Hepatocyte (in vitro differentiated cells): ENCODE measurements at places on chromosomes 5 and 9.

GRCh38 chr5:68223904-68224303 is 8.3 kb downstream of the PIK3R1 start:
- DNase-seq, result no peak

DNA sequence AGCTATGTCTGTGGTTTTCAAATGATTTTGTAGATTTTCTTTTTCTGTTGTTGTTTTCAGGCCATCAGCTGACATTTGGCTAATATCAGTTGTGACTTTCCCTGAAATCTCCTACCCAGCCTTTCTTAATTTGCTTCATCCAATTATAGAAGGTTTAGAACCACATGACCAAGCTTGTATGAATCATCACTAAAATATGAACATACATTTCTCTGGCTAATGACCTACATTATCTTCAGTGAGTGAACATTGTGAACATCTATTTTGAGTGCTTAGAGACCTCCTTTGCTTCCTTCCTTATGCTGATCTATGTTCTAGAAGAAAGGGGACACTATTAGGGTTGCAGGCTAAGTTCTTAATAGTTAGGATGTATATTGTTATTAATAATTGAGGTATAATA is 532.5 kb downstream of the RAB3C start:
- no peak for DNase-seq

DNA sequence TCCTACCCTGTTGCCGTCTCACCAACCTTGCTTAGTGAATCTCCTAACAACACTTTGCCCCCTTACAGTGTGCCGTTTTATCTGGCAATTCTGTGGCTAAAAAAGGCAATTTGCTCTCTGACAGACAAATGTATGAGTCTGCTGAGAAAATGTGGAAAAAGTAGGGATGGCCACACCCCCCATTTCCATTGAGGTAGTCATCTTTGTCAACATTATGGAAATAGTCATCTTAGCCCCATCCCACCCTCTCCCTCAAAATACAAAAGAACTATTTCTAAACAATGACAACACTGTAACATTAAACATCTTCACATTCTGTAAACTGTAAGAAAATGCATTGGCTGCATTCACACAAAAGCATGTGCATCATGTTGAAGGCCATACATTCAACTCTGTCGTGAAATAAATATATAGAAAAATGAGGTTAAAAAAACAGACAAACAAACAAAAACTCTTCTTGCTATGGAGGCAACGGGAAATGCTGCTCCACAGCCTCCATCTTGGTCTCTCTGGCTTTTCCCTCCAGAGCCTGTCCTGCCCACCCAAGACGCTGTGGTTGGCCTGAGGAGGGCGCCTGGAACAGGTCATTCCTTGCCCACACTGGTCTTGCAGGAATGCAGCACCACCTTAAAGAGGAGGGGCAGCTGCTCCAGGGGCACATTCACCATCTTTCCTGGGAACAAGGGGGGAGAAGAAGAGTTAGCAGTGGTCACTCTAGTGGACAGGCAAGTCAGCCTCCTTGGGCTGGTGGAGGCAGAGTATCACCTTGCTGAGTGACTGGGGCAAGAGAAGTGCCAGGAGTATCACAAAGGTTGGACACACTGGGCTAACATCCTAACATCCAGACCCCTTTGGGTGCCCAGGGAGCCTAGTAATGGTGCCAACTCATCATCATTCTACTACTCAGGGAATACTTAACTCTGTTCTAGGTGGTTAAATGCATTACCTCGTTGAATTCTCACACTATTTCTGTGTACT is 15.2 kb upstream of the NR5A1 start:
- DNase-seq, result no peak

DNA sequence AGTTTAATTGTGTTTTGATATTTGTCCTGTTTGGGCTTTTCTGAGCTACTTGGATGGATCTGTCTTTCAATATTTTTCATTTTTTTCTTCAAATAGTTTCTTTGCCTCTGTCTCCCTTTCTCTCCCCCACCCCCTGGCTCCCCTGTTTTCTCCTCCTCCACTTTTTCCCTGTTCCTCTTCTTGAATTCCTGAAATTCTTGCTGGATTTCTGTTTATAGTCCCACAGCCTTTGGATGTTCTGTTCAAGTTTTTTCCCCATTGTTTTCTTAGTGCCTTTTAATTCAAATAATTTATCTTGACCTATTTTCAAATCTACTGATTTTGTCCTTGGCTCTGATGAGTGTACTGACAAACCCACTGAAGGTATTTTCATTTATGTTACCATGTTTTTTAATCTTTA is 113.0 kb downstream of the VPS13A start:
- no peak for DNase-seq

GRCh38 chr5:66655395-66656324 is 59.5 kb downstream of the MAST4 start:
- DNase-seq, result no peak

DNA sequence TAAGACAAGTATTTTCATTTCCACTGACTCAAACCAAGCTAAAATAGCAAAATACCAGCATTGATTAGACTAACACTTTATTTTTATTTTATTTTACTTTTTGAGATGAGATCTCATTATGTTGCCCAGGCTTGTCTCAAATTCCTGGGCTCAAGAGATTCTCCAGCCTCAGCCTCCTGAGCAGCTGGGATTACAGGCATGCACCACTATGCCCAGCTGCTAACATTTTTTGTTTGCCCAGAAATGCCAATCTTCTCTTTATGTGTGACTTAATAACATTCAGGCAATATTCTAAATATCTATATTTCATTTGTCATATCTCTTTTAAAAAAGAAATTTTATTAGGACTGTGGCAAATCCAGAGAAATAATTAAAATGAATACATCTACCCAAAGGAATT is 55.0 kb downstream of the OXCT1 start:
- DNase-seq, result no peak
